ENCODE measurements at places on chromosomes 2 and 18. TPM values are rescaled to one million over a fixed set of nuclear protein-coding genes. Genes with fewer than 3 reads are reported as not detected.
A peak's percentile ranks its signal among the peaks of the same experiment; 100 is the strongest.

LAPTM4A gene
- polyA plus RNA-seq = 284 TPM

GRCh38 chr2:129771418-129772189 lies 207.9 kb upstream of the RAB6C start:
- DNase-seq = no peak

DNA sequence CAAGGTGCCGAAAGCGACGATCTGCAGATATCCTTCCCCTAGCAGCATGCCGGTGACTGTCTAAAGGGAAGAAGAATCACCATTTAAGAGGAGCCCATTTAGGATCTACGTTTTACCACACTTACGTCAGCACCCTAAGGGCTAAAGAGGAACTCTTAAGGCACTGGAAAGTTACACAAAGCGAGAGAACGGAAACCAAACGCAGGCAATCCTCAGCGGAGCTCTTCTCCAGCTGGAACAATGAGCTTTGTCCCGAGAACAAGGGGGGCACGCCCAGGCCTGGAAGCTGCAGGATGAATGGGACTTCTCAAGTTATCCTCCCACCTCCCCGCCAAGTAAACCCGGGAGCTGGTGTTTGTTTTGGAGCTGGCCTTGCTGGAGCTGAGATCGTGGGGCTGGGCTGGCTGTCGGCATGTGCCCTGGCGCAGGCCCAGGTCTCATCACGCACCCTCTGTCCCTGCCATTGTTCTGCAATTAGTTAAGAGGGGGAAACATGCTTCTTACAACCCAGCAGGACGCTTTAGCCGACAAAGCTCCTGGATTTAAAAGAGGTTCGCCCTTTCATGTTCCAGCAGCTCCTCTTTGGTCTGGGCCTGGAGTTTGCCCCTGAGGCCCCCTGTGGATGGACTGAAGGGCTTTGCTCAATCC lies 36.4 kb downstream of the PXDN start:
- DNase-seq = no peak

DNA sequence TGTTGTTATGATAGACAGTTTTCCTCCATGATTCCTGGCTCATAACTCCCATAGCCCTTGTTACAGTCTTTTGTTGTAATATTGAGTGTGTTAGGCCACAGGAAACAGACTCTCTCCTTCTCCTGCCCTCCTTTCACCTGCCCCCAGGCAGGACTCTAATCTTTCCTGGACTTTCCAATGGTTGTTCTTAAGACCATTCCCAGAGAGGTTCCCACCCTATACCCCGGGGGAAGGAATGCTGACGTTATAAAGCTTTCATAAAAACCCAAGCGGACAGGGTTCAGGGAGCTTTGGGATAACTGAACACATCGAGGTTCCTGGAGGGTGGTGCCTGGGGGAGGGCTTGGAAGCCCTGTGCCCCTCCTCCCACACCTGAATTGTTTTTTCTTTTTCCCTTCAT lies 2.8 kb upstream of the EFR3B start:
- no peak for DNase-seq

DNA sequence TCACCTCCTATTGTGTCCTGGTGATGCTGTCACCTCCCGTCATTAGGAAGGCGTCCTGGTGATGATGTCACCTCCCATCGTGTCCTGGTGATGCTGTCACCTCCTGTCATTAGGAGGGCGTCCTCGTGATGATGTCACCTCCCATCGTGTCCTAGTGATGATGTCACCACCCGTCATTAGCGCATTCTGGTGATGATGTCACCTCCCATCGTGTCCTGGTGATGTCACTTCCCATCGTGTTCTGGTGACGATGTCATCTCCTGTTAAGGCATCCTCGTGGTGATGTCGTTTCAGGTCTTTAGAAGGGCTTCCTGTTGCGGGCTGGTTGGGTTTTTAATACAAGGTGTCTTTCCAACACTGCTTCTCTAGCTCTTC lies 40.7 kb downstream of the CTDP1 start:
- DNase-seq = no peak

- no peak for DNase-seq
Measured at GRCh38 chr2:169965495-169965894, 138.2 kb downstream of the UBR3 start.

DNA sequence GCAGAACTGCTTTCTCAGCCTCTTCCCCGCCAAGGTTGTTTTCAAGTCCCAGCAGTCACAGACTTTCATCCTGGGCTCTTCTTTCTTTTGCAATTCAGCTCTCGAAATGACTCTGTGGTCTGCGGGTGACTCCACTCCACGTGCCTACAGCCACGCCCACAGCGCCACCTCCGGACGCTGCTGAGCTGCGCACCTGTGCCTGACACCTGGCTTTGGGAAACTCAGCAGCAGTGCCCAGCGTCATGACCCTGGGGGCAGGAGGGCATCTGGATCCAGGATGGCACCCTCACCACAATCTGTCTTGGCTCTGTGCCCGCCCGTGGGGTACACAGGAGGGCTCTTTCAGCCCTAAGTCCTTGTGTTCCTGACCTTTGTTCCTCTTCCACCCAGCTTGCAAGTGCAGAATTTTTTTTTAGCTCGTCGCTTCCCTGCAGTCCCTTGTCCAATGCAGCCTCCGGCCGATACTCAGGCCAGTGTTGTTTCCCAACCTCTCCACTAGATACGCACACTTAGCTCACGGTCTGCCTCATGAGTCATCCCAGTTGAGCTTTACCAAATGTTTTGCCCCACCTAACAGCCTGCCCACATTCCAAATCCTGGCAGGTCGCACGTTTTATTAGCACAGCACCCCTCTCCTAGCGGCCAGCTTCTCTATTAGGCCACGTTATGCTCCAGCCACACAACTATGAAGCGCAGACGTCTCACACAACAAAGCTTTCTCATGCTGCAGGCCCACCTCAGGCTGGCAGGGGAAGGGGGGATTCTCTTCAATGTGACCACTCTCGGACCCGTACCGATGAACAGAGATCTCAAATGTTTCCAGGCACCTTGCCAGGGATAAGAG lies 6.5 kb upstream of the CAPN10 start:
- DNase-seq = peak; percentile 82

Measured in A549 (cell line).